ENCODE measurements at places on chromosomes 4 and X.

DNA sequence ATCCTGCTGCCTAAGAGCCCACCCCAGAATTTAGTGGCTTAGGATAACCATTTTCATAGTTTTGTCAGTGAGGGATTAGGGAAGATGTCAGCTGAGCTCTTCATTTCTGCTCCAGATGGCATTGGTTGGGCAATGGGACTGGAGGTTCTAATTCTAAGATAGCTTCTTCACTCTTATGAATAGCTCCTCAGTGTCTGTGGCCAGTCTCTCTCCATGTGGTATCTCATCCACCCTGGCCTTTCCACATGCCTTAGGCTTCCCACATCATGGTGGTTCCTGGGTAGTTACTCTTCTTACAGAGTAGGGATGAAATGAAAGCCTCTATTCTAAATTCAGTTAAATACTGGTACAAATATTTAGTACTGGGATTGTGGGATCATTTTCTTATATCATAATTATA, 31.3 kb downstream of the REPS2 start:
- no peak for DNase-seq

DNA sequence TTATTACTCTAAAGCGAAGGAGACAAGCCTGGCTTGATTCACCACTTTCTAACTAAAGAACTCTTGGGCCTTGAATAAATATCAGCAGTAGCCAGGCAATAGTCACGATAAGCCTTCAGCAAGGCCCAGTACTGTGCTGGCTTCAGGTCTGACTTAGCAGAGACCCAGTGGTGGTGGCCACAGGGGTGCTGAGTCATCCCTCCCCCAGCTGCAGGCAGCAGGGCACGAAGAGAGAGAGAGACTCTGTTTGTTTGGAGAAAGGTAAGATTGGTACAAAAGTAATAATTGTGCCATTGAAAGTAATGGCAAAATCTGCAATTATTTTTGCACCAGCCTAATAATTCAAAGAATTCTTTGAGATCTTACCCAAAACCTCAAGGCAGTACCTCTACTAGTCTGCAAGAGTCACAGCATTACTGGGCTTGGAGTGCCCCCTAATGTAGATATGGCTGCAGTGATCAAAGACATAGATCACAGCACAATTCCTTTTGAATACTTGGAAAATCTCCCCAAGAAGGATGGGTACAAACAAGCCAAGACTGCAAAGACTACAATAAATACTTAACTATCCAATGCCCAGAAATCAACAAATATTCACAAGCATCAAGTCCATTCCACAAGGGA, 159.5 kb upstream of the USP38 start:
- DNase-seq, result no peak

DNA sequence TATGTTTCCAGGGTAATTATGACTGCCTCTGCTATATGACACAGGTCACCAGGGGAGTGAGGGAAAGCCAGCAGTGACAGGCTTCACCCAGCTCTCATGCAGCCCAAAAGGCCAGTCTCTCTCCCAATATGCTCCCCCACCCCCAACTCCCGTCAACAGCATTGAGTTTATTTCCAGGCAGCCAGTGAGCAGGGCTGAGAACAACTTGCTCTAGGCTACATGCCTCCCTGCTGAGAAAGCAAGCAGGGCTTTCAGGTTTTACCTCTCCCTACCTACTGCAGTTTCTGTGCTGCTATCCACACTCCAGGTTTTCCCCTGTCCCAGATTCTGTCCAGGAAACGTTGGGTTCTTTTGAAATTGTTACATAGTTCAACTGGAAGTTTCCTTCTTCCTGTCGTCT, 291.4 kb downstream of the PABPC4L start:
- no peak for DNase-seq

GRCh38 chr4:144901141-144901540, 196.9 kb downstream of the ANAPC10 start:
- DNase-seq, result no peak

DNA sequence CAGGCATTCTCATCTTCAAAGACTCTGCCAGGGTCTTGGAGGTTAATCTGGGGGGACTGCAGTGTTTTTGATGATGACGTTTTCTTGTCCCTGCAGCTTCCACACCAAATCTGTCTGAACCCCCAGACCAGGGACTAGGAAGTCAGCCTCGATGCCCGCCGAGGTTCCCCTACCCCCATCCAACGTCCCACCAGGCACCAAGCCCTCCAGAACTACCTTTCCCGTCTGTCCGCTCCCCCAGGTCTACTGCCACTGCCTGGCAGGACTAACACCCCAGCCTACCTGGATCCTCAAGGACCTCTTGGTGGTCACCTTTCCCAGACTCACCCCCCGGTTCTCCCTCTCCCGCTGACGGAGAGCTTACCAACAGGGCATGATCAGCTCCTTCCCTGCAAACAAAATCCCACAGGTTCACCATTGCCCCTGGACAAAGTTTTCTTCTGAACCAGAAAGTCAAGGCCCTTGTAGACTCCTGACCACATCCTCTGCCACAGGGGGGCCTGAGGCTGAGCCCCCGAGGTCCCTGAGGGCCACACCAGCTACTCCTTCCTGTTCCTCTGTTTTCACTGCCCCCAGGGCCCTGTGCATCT, 40.9 kb downstream of the HMX1 start:
- no peak for DNase-seq

- no peak for DNase-seq
Observed at GRCh38 chr4:38531141-38531727, 132.8 kb upstream of the KLF3 start.

- DNase-seq, result no peak
Observed at GRCh38 chr4:140870427-140870826, 114.2 kb upstream of the TBC1D9 start.

DNA sequence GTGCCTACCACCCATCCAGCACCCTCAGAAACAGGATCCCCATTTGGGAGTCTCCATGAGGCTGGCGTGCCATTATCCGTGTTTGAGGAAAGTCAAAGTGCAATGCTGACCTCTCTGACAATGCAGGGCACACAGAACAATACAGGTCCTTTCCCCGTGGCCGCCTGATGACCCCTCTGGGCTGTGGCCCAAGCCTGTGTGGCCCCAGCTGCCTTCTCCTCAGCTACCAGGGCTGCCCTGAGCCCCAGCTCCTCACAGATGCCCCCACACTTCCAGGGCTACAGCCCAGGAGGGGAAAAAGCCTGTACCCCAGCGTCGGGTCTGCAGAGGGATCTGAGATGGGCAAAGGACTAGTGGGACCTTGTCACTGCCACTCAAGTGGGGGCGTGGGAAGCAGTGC, 15.5 kb downstream of the ZFYVE28 start:
- DNase-seq, result no peak

- no peak for DNase-seq
Observed at GRCh38 chr4:104490770-104491480, 3.8 kb downstream of the CXXC4 start.

- no peak for DNase-seq
Observed at GRCh38 chr4:13097971-13098370, 386.2 kb downstream of the RAB28 start.

- DNase-seq, result no peak
Observed at GRCh38 chr4:211033-211511, 86.8 kb downstream of the ZNF718 start.

DNA sequence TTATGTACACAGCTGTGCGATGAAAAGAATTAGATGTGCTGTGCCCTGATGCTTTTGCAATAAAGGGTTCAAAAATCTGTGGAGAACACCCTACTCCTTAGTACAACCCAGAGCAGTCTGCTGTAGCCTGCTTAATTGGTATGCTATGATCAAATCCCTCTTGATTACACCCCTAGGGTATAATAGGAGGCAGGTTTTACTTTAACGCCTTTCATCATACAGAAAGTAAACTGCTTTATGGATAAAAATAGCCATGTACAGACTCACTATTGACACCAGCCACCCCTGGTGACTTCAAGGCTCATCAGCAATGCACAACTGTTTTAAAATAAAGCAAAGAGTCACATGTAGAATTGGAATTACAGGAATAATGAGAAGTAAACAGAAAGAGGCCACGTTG, 315.3 kb downstream of the DMD start:
- DNase-seq, result no peak

DNA sequence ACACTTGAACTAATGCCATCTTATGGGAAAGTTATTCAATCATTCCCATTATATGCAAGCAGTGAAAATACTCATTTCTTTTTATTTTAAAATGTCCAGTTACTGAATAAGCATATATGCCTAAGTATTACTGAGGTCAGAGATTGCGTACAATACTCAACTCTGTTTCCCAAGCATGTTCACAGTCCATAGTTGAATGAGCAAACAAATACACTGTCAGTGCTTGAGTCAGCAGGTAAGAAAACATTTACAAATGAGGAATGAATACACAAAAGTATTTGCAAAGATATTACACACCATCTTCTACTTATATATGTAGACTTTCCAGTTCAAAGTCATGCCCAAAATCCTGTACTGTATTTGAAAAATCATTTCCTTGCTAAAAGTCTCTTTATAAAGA, 74.1 kb downstream of the TSPAN5 start:
- DNase-seq, result no peak

- DNase-seq, result no peak
Observed at GRCh38 chrX:144819406-144819805, 427.9 kb upstream of the SPANXN1 start.

DNA sequence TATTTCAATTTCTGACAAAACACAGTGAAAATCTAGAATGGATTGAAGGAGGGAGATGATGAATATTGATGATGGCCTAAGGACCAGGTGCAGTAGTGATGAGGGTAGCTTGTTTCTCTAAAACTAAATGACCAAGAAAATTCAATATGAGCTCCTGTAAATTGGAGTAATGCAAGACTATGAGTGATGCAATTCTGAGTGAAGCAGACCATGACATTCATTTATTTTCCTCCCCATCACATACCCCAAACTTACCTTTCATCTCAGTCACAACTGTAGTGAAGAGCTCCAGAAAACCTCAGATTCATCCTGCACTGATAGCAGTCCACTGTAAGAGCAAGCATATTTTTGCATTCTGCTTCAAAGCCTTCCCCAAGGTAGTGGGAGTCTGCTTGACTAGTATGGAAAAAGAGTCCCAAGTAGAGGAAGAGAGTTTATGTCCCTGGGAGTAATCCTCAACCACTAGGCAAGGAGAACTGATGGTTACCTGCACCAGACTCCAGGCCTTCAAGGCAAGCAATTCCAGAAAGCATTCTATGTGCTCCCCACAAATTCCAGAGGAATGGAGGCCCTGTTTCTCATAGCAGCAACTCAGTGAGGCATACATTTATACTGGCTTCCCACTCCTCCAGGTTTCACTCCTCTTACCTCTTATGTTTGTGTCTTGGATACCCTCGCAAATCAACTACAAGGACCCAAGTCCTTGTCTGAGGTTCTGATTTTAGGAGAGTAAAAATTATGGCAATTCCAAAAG, 47.2 kb downstream of the CXCL1 start:
- no peak for DNase-seq

- no peak for DNase-seq
Observed at GRCh38 chrX:64977051-64977450, 801 bp upstream of the ZC4H2 start.

- DNase-seq, result no peak
Observed at GRCh38 chr4:169632896-169633295, 12.5 kb downstream of the CLCN3 start.

- DNase-seq, result no peak
Observed at GRCh38 chr4:177511611-177512010, 69.4 kb upstream of the AGA start.

- DNase-seq, result no peak
Observed at GRCh38 chr4:14910411-14910810, 91.9 kb upstream of the CPEB2 start.

- DNase-seq, result no peak
Observed at GRCh38 chr4:163913571-163913970, 419.1 kb downstream of the TMA16 start.

GRCh38 chr4:17786567-17786966, 5.1 kb upstream of the FAM184B start:
- no peak for DNase-seq

- no peak for DNase-seq
Observed at GRCh38 chr4:6322761-6323566, 53.3 kb downstream of the WFS1 start.

GRCh38 chrX:155112171-155112570, 40.9 kb downstream of the BRCC3 start:
- DNase-seq, result no peak

DNA sequence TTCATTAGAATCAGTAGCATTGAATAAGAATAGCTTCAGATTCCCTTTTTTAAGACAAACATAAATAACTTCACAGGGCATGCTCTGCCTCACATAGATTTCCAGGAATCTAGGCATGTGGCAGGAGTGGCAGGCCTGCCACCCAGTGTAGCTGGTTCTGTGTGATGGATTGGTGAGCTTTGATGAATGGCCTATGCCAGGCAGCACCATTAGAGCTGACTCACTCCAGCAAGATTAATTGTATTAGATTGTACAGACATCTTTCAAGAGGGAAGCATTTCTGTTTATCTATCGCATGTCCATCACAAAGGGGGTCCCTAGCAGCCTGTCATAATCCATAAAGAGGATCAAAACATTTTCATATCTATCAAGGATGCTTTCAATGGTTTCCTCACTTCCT, 71.9 kb downstream of the NAA11 start:
- DNase-seq, result no peak

GRCh38 chr4:41256131-41256739, 493 bp upstream of the UCHL1 start:
- DNase-seq, result no peak

- DNase-seq, result no peak
Observed at GRCh38 chr4:126267689-126268088, 952.9 kb downstream of the FAT4 start.

DNA sequence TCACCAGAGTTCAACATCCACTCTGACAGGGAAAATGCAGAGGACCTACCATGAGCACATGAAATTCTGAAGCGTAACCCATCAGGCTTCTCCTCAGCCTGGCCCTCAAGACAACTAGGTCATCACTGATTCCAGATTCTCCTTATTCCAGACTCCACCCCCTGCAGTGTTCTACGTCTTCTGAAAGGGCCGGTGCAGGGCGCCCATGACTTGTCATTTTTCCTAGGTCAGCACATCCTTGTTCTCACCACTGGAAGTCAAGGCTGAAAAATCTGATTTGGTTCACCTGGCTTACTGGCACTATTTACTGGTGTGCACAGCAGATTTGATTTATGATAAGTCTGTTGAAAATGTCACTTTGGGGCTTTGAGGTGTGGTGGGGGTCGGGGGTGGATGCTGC, 140.9 kb upstream of the KLF3 start:
- no peak for DNase-seq

DNA sequence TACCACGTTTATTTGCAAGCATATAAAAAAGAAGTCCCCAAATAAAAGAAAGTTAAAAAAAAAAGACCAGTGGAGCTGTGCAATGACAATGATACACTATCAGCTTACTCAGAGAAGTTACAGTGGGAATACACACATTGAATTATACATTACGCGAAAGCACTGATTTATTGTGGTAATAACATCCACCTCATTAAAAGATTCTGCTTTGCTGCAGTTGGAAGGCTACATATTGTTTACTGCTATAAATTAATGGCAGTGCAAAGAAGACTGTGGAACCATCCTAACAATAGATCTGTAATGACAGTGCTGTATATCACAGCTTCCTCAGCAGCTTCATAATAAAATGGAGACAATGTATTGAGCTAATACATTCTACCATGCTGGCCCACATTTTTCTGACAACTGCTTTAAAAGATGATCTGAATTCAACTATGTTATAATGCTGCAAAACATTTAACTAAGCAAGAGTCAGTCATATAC, 142.5 kb upstream of the MAB21L2 start:
- DNase-seq, result no peak

GRCh38 chr4:44845309-44845708, 119.0 kb upstream of the GNPDA2 start:
- no peak for DNase-seq
